ENCODE measurements at places on chromosomes 2 and 18. TPM values are rescaled to one million over a fixed set of nuclear protein-coding genes. Genes with fewer than 3 reads are reported as not detected.

DNA sequence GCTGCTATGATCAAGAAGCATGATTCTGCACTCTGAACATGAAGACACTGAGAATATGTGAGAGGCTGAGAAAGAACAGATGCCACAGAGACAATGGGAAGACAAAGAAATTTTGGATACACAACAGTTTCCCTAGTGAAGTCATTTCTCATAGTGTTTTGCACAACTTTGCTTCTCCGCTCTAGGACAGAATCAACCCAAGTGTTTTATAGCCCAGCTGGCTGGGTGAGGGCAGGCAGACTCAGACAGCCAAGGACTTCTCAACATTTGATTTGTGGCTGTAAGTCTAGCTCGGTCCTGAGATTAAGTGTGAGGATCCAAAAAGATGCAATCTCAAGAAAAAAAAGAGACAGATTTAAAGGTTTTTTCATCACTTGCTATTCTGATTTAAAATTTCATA lies 536.5 kb upstream of the CRIM1 start:
- no peak overlapping the region for H3K27ac ChIP-seq
- no peaks in the 10 kb centered on the region for H3K27me3 ChIP-seq
- no peak for DNase-seq
- no peaks in the 10 kb centered on the region for H3K4me1 ChIP-seq

DNA sequence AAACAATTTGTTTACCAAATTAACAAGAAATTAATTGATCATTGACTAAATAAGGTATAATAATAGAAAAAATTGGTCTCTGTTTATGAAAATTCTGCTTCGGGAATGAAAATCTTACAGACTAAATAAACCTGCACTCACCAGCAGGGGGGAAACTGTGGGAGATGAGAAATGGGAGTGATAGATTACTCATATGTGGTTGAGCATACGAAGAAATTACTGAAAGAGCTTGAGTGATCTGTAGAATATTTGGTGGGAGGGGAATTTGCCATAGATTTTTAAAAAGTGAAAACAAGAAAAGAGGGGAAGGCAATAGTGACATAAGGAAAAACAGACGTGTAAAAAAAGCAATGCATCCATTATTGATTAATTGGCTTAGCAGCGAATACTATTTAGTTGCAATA lies 2.2 kb downstream of the HMSD start:
- no peaks in the 10 kb centered on the region for H3K27me3 ChIP-seq
- H3K36me3 ChIP-seq: no peaks in the 10 kb centered on the region
- no peaks in the 10 kb centered on the region for H3K4me1 ChIP-seq
- H3K4me3 ChIP-seq: no peak overlapping the region

GRCh38 chr18:70645971-70646370 lies 357.1 kb downstream of the SOCS6 start:
- H3K36me3 ChIP-seq: no peaks in the 10 kb centered on the region
- no peak overlapping the region for H3K27ac ChIP-seq
- no peak overlapping the region for H3K4me3 ChIP-seq
- DNase-seq: no peak
- no peaks in the 10 kb centered on the region for H3K27me3 ChIP-seq
- peaks cover 5% of the 10 kb centered on the region for H3K4me1 ChIP-seq

DNA sequence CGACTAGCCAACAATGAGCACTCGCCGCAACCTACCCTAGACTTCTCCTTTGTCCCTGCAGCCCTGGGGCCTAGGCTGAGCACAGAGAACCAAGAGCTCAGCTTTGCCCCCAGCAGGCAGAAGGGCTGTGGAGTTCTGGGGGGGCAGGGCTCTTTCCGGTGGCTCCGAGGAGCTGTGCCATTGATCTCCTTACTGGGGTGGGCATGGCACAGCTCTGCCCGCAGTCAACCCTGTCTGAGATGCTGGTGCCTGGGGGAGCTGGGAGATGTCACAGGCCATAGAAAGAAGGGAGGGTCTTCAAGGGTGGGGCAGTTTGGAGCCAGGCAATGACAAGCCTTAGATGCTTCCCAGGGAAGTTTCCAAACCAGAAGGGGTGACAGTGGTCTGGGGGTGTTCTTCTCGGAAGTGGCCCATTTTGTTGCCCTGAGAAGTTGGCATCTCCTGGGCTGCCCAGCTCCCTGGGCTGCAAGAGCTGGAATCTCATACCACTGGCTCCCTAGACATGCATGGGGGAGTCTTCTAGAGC lies 14.1 kb upstream of the GPR55 start:
- H3K27me3 ChIP-seq: no peaks in the 10 kb centered on the region
- no peaks in the 10 kb centered on the region for H3K4me1 ChIP-seq
- no peak for DNase-seq
- H3K36me3 ChIP-seq: no peaks in the 10 kb centered on the region
- no peak overlapping the region for H3K4me3 ChIP-seq

- no peak overlapping the region for H3K27ac ChIP-seq
- no peak overlapping the region for H3K4me3 ChIP-seq
- no peaks in the 10 kb centered on the region for H3K36me3 ChIP-seq
- no peaks in the 10 kb centered on the region for H3K4me1 ChIP-seq
- no peaks in the 10 kb centered on the region for H3K27me3 ChIP-seq
- DNase-seq: no peak
Measured at GRCh38 chr18:46452820-46453219, 204.2 kb downstream of the LOXHD1 start.

DNA sequence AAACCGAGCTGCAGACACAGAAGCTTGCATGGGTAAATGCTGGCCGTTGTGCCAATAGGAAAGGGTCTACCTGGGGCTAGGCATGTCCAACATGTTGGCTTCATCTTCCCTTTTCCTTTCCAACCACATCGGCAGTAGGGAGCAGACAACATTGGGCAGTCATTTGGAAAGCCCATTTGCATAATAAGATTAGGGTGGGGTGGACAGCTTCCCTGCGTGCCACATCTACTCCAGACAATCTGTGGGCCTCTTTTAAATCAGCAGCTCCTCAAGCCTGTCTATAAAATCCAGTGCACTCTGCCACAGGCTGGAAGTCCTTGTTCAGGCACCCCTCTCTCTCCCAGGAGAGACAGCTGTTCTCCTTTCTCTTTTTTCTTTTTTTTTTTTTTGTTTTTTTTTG lies 203.6 kb upstream of the KYNU start:
- no peaks in the 10 kb centered on the region for H3K36me3 ChIP-seq
- no peak overlapping the region for H3K27ac ChIP-seq
- H3K27me3 ChIP-seq: no peaks in the 10 kb centered on the region
- no peak overlapping the region for H3K4me3 ChIP-seq
- no peak for DNase-seq

- H3K27me3 ChIP-seq: no peaks in the 10 kb centered on the region
- H3K36me3 ChIP-seq: no peaks in the 10 kb centered on the region
- H3K4me1 ChIP-seq: no peaks in the 10 kb centered on the region
- H3K4me3 ChIP-seq: no peak overlapping the region
Measured at GRCh38 chr2:176285321-176285720, 16.1 kb downstream of the MTX2 start.

- no peaks in the 10 kb centered on the region for H3K27me3 ChIP-seq
- DNase-seq: no peak
- H3K27ac ChIP-seq: no peak overlapping the region
- H3K4me1 ChIP-seq: no peaks in the 10 kb centered on the region
- no peak overlapping the region for H3K4me3 ChIP-seq
Measured at GRCh38 chr2:122927710-122928557, 1097.2 kb upstream of the CNTNAP5 start.

DNA sequence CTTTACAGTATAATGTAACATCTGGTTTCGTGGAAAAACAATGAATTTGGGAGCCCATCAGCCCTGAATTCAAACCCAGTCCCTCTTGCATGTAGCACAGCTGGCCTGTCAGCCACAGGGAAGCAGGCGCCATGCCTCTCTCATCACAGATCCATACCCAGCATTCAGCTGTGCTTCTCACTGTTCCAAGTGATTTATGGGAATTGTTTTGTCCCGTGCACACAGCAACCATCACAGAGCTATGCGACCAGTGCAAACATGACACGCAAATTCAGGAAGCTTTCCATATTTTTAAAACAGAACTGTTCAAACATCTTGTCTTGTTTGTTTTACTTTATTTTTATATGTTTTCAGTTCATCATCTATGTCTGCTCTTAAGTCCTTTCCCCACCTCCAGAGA lies 496.1 kb downstream of the EIPR1 start:
- H3K27me3 ChIP-seq: no peaks in the 10 kb centered on the region
- H3K27ac ChIP-seq: no peak overlapping the region
- no peak overlapping the region for H3K4me3 ChIP-seq
- no peak for DNase-seq
- H3K4me1 ChIP-seq: no peaks in the 10 kb centered on the region

GRCh38 chr2:14616342-14616741 lies 16.2 kb upstream of the LRATD1 start:
- H3K27ac ChIP-seq: no peak overlapping the region
- H3K4me1 ChIP-seq: no peaks in the 10 kb centered on the region
- no peaks in the 10 kb centered on the region for H3K27me3 ChIP-seq
- H3K36me3 ChIP-seq: no peaks in the 10 kb centered on the region

DNA sequence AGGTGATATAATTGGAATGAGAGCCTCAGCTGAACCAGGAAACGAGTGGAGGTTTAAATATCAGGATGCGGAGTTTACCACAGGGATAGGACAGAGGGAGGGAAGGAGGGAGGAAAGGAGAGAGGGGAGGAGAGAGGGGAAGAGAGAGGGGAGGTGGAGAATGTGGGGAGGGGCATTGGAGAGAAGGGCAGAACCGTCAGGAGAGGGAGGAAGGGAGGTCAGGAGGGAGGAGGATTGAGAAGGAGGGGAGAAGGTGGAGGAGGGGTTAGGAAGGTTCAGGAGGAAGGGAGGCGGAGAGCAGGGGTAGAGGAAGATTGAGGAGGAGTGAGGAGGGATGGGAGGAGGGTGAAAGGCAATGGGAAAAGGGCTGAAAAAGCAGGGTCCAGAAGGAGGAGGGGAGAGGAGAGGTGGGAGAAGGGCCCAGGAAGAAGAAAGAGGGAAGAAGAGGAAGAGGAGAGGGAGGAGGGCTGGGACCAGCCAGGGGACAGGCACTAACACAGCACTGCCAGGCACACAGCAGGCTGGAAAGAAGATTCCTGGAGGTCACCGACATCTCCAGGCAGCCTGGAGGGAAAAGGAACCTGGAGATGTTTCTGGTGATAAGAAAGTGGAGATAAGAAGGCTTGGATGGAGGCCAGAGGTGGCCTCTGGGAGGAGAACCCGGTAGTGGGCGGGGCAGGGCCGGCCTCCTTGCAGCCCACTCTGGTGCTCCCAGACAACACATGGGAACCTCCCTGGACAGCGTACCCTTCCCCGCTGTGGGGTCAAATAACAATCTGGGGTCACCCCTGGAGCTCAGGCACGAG lies 176.7 kb upstream of the SMAD2 start:
- no peak overlapping the region for H3K4me3 ChIP-seq
- H3K36me3 ChIP-seq: no peaks in the 10 kb centered on the region
- H3K27me3 ChIP-seq: no peaks in the 10 kb centered on the region

DNA sequence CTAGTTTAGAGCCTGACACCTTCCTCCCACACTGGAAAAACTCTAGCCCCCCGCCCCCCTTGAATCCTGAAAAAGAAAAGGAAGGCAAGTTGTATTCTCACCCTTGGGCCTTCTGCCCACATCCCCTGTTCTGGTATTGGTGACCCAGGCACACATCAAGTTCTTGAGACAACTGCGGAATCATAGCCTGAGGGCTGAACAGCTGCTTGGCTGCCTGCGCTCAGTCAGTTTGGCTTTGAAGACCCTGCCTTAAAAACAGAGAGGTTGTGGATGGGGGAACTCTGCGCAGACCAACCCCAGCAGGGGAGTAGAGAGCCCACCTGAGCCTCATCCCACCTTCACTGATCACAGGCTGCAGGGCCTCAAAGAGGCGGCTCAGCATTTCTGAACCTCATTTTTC lies 229.2 kb downstream of the ANAPC1 start:
- no peaks in the 10 kb centered on the region for H3K4me1 ChIP-seq
- no peak for DNase-seq
- H3K36me3 ChIP-seq: no peaks in the 10 kb centered on the region
- no peak overlapping the region for H3K4me3 ChIP-seq

DNA sequence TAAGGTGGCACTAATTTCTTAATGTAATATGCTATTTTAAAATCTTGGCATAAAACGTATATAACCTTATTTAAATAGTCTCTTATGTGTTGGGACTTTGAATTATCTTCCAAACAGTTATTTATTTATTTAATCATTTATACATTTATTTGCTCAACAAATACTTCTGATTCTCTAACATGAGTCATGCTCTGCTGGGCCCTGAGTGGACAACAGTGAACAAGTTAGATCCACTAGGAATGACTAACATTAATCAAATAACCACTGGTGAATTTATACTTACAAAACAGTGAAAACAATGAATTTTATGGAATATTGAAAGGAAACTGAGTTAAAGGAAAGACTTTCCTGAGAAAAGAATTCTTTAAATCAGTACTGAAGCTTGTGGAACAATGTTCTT lies 1257.2 kb upstream of the CHAC2 start:
- no peak for DNase-seq
- no peak overlapping the region for H3K27ac ChIP-seq
- no peaks in the 10 kb centered on the region for H3K36me3 ChIP-seq

DNA sequence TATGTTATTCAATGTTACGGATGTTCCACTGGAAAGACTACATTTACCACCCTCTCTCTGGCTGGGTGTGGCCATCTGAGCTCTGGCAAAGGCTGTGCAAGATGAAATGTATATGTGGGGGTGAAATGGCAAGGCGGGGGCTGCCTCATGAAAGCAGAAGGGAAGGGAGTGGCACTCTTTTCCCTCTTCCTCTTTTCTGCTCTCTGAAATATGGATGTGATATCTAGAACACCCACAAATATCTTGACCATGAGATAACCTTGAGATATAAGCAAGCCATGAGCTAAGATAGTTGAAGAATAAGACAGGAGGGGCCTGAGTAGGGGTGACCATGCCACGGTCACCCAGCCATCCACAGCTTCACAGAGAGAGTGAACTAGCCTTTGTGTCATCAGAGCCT lies 367.8 kb upstream of the ID2 start:
- H3K27me3 ChIP-seq: no peaks in the 10 kb centered on the region
- no peaks in the 10 kb centered on the region for H3K36me3 ChIP-seq
- no peak overlapping the region for H3K4me3 ChIP-seq
- H3K27ac ChIP-seq: no peak overlapping the region
- peaks cover 51% of the 10 kb centered on the region for H3K4me1 ChIP-seq
- no peak for DNase-seq

DNA sequence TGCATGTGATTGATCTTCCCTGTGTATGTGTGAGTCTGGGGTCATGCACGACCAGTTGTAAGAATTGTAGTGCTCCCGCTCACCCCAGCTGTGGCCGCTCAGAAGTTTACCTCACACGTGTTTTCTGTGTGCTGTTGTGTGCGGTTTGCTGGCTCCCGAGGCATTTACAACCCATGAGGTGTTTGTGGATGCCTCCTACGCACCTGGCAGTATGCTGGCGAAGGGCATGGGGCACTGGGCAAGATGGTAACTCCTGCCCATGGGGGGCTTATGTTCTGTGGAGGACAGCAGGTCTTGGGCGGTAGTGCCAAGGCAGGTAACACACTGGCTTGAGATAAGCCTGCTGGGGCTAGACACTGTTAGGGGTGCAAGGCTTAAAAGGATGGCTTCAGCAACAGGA lies 102.6 kb upstream of the HS6ST1 start:
- no peaks in the 10 kb centered on the region for H3K27me3 ChIP-seq
- no peak overlapping the region for H3K4me3 ChIP-seq
- H3K36me3 ChIP-seq: no peaks in the 10 kb centered on the region
- H3K4me1 ChIP-seq: no peaks in the 10 kb centered on the region

UGT1A10 gene
- not detected for total RNA-seq

THSD7B gene
- total RNA-seq: not detected

MTCL1 gene
- total RNA-seq: 1.0 TPM

SPATA3 gene
- total RNA-seq: 0.24 TPM

SPP2 gene
- not detected for total RNA-seq

ZNF892 gene
- total RNA-seq: 4.7 TPM

RHOB gene
- 27.4 TPM for total RNA-seq

SLC16A14 gene
- total RNA-seq: 0.27 TPM

INPP5D gene
- total RNA-seq: 49.3 TPM

CTNNA2 gene
- total RNA-seq: not detected

ALPI gene
- not detected for total RNA-seq

BBS5 gene
- total RNA-seq: 3.8 TPM

TMEM237 gene
- 18.5 TPM for total RNA-seq

CRYGD gene
- total RNA-seq: not detected

TMEM163 gene
- total RNA-seq: not detected

TRABD2A gene
- total RNA-seq: 20.3 TPM

PLEKHB2 gene
- 48.2 TPM for total RNA-seq

Measured in CD8-positive, alpha-beta memory T cell (primary cell).